RPMI8226 (cell line): ENCODE measurements at places on chromosomes 5 and 9.

DNA sequence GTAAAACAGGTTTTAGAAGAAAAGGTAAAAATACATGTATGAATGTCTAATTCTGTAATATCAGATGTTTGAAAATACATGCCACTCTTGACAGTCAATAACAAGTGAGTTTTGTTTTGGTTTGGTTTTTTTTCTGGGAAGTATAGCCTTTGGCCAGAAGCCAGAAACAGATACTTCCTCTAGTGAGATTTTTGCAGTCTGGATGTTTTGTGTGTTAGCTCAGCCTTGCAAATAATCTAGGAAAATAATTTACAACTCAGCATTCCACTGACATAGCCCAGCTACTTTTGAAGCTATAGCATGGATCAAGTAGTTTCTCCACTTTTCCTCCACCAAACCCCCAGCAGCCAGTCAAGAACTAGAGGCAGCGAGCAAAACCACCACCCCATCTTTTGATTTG, 56.7 kb downstream of the SLC1A1 start:
- DNase-seq: no peak

DNA sequence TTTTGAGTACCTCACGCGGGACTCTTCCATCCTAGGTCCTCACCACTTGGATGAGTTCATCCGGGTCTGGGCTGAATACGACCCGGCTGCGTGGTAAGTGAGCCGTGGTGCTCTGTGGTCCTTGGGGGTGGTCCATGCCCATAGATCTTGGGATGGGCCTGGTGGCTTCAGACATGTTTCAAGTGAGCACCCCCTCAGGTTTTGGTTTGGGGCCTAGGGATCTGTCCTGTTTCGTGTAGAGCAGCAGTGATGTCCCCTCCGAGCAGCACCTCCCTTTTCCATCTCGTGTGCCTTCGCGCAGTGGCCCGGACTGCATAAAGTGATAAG, 218.9 kb downstream of the CACNA1B start:
- DNase-seq: no peak

DNA sequence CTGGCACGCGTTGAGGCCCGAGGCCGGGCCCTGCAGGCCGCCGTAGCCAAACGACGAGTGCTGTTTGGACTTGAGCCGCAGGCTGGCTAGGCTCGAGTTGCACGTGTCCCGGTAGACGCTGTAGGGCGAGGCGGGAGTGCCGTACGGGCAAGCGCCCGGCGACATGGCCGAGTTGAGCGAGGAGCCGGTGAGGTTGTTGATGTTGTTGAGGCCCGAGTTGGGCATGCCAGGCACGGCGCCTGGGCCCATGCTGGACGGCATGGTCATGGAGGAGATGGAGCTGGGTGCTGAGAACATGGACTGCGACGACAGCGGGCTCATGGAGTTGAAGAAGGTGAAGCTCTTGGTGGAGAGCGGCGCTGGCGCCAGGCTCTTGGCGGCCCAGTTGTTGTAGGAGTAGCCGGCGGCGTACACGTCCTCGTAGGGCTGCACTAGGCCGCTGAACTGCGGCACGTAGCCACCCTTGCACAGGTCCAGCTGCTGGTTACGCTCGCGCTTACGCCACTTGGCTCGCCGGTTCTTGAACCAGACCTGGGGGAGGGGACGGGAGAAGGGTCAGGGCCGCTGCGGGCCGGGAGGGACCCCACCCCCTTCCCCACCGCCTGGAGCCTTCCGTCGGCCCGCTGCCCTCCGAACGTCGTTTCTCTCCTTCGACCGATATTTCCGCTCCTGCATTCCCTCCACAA, 5.1 kb downstream of the PITX1 start:
- no peak for DNase-seq

- DNase-seq: no peak
Observed at GRCh38 chr9:98449871-98450270, 194.4 kb upstream of the TBC1D2 start.

- DNase-seq: no peak
Observed at GRCh38 chr9:16825971-16826625, 44.4 kb downstream of the BNC2 start.

GRCh38 chr9:99866398-99866797, 40.1 kb upstream of the STX17 start:
- DNase-seq: no peak
